ENCODE measurements at places on chromosomes 1 and 21.

DNA sequence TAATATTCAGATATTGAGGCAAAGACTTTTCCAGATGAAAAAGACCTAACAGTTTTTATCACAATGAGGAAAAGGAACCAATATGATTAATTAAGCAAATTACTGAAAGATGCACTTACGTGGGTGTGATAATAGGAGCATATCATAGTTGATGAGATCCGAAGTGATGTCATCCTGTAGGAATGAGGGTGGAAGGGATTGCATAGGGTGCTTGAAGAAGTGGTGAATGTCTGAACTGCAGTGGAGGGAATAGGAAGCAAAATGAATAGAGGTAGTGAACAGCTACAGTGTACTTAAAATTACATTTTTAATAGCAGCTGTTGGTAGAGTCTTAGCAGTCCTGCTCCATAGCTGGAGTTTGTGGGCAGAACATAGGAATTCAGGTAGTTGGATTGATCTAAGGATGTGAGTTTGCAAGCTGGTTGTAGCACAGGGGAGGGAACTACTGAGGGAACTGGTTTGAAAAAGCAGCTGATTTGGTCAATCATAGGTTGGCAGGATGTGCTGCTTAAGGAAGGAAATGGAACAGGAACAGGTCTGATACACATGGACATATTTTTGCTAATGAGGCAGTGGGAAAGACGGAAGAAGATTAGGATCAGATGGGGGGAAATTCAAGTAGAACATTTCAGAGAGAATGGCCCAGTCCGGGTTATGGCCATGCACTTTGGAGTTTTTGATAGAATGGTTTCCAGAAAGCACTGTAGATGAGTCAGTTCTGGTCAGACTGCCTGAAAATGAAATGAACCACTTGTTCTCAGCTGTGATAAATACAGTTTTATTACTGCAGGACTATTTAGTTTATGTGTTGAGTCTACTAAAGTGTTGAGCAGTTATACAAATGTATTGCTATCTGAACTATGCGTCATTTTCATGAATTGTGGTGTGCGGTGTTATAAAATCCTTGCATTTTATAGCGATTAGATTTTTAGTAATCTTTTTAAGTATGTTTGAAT lies 155.8 kb downstream of the RYR2 start:
- DNase-seq, result no peak

DNA sequence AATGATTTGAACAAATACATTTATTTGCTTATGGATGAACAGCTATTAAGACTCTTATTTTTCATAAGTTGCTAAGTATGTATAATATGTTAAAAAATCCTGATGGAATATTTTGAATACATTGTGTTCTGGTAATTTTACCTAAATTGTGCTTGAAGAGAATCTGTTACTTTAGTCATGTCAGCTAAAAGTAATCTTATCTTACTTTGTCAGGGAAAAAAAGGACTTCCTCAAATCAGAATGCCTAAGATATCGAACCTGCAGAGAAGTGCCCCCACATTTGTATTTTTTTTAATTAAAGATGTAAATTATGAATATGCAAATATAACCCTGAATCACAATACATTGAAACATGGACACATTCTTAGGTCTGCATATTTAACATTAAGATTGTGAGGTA lies 1331.7 kb downstream of the MRPL39 start:
- DNase-seq, result no peak

GRCh38 chr1:54604572-54605370 lies 18.6 kb downstream of the FAM151A start:
- DNase-seq, result no peak

DNA sequence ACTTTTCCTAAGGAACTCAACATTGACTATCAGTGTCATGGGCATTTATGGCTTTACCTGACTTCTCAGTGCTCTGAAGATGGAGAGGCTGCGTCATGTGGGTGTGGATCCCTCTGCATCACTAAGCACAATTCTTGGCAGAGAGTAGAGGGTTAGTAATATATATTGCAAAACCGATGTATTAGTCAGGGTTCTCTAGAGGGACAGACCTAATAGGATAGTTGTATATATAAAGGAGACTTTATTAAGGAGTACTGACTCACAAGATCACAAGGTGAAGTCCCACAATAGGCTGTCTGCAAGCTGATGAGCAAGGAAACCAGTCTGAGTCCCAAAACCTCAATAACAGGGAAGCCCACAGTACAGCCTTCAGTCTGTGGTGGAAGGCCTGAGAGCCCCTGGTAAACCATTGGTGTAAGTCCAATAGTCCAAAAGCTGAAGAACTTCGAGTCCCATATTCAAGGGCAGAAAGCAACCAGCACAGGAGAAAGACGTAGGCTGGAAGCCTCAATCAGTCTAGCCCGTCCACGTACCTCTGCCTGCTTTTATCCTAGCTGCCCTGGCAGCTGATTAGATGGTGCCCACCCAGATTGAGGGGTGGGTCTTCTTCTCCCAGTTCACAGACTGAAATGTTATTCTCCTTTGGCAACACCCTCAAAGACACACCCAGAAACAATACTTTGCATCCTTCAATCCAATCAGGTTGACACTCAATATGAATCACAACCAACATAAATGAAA lies 159.7 kb upstream of the NRIP1 start:
- DNase-seq, result peak; percentile 91

GRCh38 chr1:39575191-39576015 lies 1.2 kb downstream of the PABPC4 start:
- peak; percentile 31 for DNase-seq

- DNase-seq, result no peak
Measured at GRCh38 chr1:93339171-93339697, 6.5 kb upstream of the DR1 start.

GRCh38 chr1:178772952-178773351 lies 47.9 kb downstream of the RALGPS2 start:
- DNase-seq, result no peak

GRCh38 chr1:171792656-171793369 lies 11.4 kb downstream of the METTL13 start:
- no peak for DNase-seq

- peak; percentile 52 for DNase-seq
Measured at GRCh38 chr21:37904856-37905255, 11.4 kb downstream of the KCNJ6 start.

DNA sequence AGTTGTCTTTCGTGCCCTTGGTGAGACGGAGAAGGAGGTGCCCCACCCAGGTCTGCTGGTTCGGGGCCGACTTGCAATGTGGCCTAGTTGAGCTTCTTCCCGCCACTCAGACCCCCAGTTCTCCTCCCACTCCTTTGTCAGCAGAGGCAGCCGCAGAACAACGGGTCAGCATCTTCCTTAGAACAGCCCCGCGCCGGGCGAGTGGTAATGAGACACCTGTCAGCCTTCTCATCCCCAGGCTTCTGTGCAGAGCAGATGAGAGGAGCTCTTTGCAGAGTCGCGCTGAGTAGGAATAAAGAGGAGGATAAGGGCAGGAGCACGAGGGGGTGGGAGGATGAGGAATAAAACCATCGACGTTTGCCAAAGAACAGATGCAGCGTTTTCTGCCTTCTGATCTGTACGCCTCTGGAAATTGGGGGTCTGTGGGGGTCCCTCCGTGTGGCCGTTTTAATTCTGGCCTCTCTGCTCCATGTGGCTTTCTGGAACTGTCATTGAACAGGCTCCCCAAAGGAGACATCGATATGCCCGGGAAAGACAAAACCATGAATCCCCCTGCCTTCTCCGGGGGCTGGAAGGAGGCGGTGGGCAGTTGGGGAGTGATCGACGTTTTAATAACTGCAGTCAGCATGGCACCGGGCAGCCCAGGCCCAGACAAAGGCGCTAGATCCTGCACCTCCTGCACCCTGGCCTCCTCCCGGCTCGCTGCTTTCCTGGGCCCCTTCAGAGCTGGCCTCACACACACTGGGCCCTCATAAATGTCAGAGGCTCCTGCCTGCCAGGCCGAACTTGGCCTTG lies 27.5 kb upstream of the IGSF21 start:
- no peak for DNase-seq

- DNase-seq, result no peak
Measured at GRCh38 chr21:28256837-28257236, 735.8 kb downstream of the LTN1 start.

DNA sequence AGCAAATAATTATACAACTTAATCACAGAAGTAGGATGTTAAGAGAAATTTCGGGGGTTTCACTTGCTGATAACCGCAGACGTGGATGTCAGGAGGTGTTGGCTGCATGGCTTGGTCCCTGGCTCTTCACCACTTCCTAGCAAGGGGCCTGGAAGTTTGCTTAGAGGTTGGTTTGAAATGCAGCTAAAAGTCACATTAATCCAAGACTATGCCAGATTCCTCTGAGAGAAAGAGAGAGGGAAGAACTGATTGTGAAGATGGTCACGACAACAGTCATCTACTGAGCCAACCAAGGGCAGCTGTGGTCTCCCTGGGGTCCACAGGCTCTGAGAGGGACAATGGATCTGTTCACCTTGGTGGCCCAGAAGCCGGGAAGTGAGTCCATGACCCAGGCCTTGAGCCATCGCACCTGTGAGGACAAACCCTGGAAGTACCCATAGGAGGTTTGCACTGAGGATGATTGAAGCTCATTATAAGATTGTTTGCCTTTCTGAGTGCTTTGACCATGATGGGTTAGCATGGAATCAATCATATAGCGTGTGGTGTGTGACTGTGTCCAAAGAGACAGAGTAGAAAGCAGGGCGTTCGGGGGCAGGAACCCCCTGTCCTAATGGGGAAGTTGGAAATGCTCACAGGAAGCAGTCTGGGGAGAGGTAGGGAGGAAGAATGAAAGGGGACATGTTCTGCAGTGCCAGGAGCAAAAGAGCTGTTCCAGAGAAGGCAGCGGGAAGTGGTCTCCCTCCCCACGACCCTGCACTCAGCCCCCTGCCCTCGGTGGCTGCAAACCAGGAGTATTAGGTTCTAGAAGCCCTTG lies 47.1 kb downstream of the UMODL1 start:
- DNase-seq, result no peak

DNA sequence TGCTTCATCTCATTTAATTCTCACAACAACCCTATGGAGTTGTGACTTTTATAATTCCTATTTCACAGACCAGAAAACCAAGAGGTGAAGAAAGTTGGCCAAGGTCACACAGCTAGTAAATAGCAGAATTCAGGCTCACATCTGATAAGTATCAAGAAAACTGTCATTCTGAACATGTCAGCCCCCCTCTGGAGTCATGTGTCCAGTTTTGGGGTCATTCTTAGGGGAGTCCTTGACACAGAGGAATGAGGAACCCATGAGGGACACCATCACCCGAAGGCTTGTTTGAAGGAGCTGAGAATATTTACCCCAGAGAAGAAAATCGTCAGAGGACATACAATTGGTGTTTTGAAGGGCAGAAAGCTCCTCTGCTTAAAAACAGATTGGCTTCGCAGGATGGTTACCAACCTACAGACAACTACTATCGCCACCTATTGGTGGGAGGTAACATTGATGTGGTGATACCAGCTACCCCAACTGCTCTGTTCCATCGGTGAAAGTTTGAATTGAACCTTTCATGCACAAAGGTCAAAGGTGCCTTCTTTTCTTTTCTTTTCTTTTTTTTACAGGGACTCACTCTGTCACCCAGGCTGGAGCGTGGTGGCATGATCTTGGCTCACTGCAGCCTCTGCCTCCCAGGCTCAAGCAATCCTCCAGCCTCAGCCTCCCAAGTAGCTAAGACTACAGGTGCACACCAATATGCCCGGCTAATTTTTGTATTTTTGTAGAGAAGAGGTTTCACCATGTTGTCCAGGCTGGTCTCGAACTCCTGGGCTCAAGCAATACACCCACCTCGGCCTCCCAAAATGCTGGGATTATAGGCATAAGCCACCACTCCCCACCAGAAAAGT lies 31.3 kb downstream of the NCMAP start:
- peak; percentile 56 for DNase-seq

DNA sequence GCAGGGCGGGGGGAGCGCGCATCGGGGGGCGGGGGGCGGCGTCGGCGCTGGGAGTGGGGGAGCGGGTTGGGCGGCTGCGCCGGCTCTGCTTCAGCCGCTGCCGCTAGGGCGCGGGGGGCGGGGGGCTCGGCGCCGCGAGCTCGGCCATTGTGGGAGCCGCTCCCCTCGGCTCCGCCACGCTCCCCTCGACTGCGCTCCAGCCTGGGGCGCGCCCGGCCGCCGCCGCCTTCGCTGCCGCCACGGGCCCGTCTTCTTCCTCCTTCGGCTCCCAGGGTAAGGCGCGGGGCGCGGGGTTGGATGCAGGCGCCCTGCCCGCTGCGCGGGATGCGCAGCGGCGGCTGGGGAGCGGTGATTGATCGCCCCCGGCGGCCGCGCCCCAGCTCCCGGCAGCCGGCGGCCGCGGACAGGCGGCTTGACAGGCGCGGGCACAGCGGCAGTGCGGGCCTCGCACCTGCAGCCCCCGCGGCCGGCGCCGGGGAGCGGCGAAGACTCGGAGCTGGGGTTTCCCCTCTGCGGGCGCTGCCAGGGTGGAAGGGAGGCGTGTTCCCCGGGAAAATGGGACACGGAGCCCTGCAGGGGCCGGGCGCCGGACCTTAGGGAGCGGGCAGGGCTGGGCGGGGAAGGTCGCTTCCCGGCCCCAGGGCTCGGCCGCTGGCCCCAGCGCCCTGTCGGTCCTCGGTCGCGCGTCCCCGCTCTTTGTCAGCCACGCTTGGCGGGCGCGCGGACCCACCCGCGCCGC lies 55.3 kb downstream of the NDUFS5 start:
- no peak for DNase-seq

- DNase-seq, result no peak
Measured at GRCh38 chr1:203641503-203641890, 14.9 kb downstream of the ATP2B4 start.

- DNase-seq, result no peak
Measured at GRCh38 chr1:19786988-19787423, 12.7 kb downstream of the TMCO4 start.

GRCh38 chr1:44293761-44294315 lies 61.2 kb downstream of the ERI3 start:
- no peak for DNase-seq
